ENCODE measurements at places on chromosomes 1 and 21.

GRCh38 chr1:175576865-175577264 lies 166.5 kb downstream of the TNR start:
- no peak for DNase-seq

GRCh38 chr1:171220581-171221054 lies 27.7 kb upstream of the FMO1 start:
- DNase-seq: peak; percentile 68

DNA sequence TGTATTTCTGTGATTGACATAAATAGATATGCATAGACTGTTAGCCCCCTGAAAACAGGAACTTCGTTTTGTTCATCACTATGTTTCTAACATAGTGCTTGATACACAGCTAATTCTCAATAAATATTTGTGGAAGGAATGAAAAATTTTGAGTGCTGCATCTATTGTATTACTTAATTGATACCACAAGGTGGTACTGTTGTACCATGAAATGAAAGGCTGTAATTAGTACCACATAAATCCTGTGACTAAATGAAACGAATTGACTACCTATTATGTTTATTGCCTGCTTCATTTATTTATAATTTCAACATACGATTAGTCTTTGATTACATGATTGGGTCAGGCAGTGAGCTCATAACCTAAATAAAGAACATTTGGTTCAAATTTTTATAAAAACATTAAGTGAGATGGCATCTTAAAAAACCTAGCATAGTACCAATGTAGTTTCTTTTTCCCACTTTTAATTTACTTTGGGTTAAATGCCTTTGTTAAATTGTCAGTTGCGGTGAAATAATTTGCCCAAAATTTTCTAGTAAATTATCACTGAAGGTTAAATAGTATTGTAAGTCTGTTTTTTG lies 15.0 kb upstream of the TGFB2 start:
- DNase-seq: peak; percentile 53

DNA sequence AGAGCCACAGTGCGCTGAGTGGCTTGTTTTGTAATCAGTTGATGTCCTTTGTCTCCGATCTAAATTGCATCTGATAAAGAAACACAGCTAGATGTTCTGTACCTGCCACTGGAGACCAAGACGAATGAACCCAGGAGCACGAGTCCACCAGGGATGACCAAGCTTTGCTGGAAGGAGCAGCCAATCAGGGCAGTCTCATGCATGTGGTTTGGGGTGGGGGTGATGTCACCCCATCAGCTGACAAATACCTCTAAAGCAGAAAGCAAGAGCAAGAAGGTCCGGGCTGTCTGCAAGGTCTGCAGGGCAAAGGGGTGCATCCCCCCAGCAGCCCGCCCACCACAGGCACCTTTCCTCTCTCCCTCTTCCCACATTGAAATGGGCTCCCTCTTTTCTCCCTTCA lies 653.8 kb downstream of the AJAP1 start:
- no peak for DNase-seq

DNA sequence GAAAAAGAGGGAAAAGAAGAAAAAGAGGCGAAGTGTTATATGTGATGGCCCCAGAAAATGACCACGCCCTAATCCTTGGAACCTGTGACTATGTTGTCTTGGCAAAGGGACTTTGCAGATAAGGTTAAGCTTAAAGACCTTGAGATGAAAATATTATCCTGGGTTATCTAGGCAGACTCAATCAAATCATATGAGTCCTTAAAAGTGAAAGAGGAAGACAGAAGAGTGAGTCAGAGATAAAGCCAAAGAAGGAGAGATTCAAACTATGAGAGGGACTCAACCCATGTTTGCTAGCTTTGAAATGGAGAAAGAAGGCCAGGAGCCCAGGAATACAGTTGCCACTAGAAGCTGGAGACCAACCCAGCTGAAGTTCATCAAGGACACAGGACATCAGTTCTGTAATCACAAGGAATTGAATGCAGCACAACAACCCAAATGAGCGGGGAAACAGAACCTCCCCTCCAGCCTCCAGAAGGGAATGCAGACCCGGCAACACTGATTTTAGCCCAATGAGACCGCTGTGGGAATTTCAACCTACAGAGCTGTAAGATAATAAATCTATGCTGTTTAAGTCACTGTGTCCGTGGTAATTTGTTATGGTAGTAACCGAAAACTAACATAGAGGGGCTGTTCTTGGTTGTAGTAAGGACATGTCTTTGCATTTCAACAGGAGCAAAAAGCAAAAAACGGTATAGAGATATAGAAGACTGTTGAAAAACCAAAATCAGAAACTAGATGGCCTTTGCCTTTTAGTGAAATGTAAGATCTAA lies 4.2 kb upstream of the RGS8 start:
- DNase-seq: no peak

DNA sequence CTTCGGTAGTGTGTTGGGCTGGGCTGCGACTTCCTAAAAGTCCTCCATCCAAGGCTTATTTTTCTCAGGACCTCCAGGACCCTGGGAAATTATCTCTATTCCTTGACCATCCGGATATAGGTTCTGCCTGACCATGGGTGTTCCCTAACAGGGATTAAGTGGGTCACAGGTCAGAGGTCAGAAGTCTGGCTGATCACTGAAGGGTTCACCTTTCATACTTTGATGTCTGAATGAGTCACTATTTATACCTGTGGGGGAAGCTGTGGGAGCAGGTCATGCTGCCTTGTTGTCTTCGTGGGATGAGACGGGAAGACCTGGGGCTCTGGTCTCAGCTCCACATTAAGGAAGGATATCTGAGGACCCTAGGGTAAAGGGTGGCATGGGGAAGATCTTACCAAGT lies 65.0 kb upstream of the ETV3 start:
- DNase-seq: no peak

GRCh38 chr1:119870917-119871596 lies 25.3 kb downstream of the ADAM30 start:
- peak; percentile 81 for DNase-seq

DNA sequence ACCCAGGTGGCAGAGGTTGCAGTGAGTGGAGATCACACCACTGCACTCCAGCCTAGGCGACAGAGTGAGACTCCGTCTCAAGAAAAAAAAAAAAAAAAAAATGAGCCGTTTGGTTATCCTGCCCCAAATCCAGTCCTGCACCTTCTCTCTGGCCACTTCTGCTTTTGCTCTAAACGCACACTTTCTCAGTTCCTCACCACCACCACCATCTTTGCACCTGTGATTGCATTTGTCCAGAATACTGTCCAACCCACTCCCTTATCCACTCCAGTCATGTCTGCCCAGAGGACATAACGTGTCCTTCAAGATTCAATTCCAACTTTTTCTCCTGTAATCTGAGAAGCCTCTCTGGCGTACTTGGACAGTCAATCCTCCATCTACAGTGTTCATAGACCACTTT lies 2.2 kb upstream of the NEK2 start:
- no peak for DNase-seq

DNA sequence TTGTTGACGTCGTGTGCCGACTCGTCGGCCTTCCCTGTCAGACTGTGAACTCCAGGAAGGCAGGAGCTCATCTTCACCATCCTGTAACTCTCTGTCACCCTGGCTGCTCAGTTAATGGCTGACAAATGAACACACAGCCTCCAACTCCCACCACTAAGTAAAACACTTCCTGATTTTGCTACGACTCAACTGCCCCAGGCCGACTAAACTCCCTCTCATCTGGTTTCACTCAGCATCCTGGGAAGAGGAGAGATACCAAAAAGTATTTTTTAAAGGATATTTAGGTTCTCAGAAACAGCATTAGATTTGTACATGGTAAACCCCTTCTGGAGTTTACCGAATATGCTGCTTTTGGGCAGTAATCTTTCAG lies 18.2 kb upstream of the LHX4 start:
- no peak for DNase-seq

- DNase-seq: peak; percentile 99
Measured at GRCh38 chr1:25952841-25953401, 44.9 kb downstream of the PAFAH2 start.

Measured in brain (organoid and tissue), 16 donors.